D721Med (cell line): ENCODE measurements at places on chromosomes 11 and 22.
A peak's percentile ranks its signal among the peaks of the same experiment; 100 is the strongest.

- no peak for DNase-seq
Measured at GRCh38 chr11:123211149-123211852, 16.3 kb upstream of the CLMP start.

DNA sequence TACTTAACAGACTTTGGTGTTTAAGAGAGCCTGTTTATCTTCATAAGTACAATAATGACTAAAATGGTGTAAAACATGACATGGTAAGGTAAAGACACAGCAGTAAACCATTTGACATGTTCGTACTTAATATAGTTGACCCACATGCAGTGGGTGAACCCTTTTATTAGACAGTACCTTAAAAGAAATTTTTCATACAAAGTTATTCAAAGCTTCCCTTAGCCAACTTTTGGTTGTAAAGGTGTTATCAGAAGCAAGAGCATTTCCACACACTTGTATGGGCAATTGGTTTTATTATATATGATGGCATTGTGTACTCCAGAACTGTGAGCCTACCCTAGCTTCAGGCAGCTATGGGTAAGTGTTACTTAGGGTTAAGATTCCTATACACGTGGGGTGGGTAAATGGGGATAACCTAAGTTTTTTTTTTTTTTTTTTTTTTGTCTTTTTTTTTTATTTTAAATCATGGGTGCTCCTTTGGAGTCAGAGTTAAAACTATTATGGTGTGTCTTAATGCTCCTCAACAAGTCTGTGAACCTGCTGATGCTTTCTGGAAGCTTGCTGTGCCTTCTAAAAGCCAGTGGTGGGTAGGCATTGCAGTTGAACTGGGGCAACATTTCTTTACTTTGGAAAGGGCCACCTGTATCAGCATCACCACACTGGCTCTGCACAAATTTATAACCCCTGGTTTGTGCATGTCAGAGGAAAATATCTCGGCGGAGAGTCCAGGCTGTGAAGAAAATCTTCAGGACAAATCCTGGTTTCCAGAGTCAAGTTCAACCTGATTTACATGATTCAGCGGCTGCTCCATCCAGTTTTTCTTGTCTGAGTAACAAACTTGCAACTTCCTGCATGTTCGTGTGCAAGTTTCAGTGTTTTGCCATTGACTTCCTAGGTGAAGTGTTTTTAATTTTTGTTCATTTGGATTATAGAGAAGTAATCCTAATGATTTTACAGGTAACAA is 3.3 kb downstream of the PCF11 start:
- no peak for DNase-seq

GRCh38 chr11:60942970-60943565 is 8.9 kb downstream of the SLC15A3 start:
- DNase-seq: no peak

DNA sequence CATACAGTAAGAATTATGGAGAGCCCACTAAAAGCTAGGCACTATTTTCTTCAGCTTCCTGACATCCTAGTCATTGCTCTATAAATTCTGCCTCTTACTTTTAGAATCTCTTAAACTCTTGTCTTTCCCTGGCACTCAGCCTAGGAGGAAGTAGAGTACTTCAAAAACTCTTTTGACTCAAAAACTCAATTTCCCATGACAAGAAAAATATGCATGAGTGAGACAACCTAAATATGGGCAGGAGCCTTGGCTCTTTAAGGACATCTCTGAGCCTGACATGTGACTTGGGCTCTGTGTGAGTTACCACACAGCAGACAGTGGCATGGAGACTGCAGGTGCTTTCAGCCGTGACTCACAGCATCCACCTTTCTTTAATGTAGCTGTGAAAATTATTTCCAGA is 97.5 kb upstream of the CCDC179 start:
- DNase-seq: no peak

DNA sequence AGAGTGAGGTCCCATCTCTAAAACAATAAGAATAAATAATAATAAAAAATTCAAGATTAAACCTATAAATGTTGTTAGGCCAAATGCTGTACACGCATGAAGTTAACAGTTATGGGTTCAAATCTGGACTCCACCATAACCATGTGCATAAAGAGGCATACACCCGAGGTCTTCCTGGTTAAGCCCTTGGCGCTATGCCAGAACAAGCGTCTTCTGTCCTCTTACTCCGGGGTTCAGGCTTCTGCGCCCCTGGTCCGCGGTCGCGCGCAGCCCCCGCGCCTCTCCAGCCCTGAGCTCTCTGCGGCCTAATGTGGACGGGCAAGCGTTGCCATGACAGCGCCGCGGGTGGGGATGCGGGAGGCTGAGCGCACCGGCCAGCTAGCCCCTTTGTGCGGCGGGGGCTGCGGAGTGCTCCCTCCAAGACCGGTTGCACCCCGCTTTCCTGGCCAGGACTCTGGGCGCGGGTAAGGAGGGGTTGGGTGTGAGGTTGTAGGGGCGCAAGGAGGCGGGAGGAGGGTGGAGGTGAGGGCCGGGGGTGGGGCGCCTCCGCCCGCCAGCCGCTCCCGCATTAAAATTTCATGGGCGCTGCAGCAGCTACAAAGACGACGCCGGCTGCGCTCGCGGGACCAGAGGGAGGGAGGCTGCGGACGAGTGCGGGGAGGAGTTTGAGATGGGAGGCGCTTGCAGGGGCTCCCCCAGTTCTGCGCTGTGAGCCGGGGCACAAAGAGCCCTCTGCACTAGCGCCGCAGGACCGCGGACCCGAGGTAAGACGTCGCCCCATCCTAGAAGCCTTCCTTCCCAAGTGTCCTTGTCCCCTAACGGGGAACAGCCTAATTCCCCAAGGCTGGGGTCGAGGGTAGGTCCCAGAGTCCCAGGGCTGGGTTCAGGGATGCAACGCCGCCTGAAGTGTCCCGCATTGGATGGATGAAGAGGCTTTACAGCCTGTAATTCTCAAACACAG is at the start of gene MIAT:
TSS of gene MIAT (plus strand) at position 698 of the 961 bp plus-strand sequence.
- peak; percentile 29 for DNase-seq

DNA sequence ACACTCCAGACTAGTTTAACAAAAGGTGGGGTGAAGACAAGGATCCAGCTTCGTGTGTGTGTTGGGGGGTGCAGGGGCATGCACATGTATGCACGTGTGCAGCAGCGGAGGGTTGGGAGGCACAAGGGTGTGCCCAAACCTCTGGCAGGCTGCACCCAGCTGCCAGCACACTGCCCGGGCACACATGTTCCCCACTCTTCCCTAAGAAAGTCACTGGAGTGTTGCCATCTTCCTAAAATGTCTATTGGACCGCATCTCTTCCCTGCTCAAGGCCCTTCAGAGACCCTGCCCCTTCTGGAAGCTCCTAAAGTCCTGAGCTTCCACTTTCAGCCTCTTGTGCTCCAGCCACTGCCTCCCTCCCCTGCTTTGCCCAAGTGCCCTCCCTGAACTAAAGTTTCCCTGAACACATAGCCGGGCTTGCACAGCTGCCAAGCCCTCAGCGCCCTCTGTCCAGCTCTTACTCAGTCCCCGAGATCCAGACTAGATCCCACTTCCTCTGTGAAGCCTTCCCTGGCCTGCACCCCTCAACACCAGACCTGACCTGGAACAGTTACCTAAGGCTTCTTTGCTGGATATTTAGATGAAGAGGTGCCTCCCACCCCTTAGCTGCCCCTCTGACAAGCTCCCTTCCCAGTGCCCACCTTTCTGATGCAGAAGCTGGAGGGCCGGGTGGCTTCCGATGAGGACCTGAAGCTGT is 6.0 kb downstream of the CFL1 start:
- DNase-seq: no peak

DNA sequence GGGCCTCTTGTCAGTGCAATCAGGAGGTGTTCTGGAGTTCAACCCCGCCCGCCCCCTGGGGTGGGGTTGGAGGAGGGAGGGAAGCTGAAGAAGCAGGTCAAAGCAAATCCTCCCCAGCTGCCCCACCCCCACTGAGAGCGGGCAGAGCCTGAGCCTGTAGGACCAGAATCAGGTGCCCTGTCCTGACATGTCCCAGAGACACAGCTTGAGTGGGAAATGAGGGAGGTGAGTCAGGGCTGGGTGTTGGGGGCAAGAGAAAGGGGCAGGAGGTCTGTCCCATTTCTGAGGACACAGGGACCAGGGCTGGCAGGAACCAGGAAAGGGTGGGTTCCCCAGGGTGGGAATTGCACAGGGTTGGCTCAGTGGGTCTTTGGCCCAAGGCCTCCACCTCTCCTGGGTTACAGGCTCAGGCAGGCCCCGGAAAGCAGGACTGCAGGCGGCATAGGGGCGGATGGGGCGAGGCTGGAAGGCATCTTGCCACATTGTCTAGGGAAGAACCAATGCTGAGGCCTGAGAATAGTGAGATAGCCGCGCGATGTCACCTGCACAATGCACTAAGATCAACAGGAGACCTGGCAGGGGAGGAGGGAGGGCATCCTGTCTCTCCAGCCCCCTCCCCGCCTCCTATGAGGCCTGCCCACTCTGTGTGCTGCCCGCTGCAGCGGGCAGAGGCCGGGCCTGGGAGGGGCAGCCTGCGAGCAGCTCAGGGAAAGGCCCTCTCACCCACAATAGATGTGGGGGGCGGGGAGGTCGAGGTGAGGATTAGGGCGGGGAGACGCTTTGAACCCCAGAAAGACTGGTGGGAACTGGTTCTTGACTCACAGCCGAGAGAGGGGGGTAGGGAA is 32.4 kb downstream of the NECTIN1 start:
- no peak for DNase-seq

DNA sequence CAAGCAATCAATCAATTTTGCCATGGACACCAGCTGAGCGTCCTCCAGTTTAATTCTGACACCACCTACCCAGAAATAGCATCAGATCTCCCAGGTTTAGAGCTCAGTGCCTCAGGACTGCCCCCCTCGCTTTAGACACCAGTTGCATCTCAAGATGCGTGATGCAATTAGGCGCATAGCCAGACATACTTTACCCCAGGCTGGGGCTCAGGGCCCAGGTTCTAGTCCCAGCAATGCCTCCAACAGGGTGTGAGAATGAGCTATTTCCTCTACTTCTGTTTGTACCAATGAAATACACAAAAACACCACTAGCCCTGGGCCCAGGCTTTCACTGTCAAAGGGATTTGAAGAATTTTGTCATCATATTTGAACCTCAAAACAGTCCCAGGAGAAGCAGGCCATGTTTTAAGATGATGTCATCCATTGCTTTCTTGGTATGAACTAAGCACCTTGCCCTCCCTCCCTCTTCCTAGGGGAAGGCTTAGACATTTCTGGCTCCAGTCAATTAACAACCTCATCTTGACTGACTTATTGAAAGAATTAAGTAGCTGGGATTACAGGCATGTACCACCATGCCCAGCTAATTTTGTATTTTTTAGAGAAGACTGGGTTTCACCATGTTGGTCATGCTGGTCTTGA is 61.5 kb upstream of the INCENP start:
- DNase-seq: no peak
